Activated T-cell treated with anti-CD3 and anti-CD28 coated beads for 48 hours (primary cell): ENCODE measurements at places on chromosomes 2 and 18.

DNA sequence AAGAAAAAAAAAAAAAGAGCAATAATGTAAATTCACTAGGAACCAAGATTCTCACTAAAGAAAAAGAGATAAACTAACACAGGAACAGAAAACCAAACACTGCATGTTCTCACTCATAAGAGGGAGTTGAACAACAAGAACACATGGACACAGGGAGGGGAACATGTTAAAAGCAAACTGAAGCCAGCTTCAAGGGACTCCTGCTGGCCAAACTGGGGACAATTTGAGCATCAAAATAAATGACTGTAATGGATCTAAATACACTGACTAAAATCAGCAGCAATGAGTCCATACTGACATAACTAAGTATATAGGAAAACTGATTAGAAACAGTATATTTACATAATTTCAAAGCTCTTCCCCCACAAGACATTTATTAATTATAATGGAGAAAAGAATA lies 73.0 kb downstream of the FARSB start:
- DNase-seq, result no peak

DNA sequence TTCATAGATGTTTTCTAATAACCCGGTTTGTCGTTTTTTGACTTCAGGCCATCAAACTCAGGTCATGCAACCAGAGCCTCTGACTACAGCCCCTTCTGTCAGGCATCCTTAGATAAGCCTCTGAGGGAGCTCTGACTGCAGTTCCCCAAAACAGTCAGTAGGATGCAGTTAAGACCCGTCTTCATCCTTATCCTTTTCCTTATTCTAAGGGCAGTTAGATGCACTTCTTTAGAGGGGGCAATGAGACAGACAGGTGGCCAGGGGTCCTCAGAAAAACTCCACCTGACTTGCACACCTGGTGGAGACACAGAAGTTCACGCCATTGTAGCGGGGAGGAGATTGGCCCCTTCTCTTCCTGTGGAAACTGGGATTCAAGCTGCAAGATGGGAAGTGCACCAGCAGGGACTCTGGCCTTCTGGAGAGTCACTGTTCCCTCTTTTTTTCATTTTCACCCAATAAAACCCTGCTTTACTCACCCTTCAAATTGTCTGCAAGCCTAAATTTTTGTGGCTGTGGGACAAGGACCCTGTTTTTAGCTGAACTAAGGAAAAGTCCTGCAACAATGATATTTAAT lies 104.8 kb upstream of the TFPI start:
- DNase-seq, result no peak

DNA sequence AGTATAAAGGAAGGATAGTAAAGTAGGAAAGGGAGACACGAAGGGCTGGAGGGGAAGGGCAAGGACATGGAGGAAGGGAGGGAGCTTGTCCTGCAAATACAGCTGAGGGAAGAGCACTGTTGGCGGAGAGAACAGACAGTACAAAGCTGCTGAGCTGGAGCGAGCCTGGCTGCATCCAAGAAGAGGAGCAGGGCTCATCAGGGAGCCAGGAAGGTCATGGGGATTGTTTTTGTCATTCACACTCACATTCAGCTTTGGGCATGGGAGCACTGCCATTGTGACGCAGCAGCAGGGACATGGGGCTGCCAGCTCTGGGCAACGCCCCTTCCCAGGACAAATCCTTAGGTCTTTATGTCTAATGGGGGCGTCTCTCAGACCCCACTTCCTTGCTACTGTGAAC lies 125.1 kb downstream of the COPS8 start:
- no peak for DNase-seq

GRCh38 chr2:127685410-127686080 lies 10.2 kb upstream of the LIMS2 start:
- DNase-seq, result no peak

- DNase-seq, result no peak
These were observed 665.6 kb upstream of the KLHL29 start for GRCh38 chr2:22719396-22719795.

GRCh38 chr2:122366427-122366826 lies 611.0 kb downstream of the TSN start:
- no peak for DNase-seq

DNA sequence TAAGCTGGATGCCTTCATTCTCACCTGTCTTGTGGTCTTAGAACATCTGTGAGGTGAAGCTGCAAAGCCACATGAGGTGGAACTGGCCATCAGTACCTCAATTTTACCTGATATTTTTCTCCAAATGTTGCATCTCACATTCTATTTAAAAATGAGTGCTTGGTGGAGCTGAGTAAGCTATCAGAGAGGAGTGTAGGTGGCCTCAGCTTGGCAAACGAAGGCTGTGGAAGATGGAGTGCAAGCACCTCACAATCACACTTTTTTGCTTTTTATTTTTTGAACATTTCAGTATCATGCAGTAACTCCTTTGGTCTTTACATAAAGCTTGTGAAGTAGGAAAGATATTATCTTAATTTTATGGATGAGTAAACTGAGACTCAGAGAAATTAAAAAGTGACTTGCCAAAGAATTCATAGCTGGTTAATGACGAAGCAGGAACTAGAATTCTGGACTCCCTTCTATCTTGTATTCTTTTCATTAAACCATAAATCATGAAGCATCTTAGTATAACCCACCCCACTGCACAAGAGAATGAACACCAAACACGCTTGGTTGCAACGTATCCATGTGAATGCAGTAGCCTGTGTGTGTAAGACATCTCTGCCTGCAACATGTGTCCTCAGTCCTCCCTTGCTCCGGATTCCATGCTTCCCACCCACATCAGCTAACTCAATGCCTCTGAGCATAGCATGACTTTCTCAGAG lies 27.2 kb downstream of the C2orf49 start:
- DNase-seq, result no peak

DNA sequence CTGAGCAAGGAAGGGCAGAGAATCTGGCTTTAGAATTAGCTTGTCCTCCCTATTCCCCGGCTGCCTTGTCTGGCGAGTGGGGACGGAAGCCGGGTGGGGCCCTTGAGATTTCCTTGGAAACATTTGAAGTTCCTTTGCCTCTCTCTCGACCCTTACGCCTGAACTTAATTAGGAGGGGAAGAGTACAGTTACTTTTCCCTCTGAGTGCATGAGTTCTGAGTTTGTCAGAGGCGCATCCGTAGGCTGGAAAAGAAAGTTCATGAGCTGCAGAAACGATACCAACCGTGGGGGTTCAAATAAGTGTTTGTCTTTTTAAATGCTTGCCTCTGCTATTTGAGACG lies 468 bp downstream of the PIKFYVE start:
- DNase-seq, result no peak

DNA sequence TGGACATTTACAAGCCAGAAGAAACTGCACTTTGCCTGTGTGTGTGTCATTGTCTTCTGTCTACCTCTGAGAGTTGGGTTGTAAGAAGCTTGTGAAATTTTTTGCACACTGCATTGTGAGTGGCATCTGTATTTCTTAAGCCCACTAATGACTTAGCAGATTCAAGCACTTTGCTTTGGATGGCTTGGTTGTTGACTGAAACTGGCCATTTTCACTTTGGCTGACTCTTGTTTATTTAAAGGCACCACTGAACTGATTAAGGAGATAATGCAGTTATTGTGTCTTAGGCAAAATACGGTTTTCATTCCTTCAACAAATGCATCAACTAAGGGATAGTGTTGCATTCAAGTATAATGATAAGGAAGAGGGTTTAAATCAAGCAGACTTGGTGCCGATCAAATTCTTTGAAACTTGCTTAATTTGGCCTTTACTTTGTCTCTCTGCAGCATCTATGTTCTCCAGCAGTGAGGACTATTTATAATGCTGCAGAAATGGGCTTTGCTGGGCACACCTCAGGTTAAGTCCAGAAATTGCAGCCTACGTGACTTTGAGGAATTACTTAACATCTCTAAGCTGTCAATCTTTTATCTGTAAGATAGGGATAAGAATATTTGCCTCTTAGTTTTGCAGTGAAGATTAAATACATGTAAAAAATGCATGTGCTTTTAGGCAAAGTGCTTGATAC lies 142.0 kb downstream of the CCDC85A start:
- DNase-seq, result no peak

DNA sequence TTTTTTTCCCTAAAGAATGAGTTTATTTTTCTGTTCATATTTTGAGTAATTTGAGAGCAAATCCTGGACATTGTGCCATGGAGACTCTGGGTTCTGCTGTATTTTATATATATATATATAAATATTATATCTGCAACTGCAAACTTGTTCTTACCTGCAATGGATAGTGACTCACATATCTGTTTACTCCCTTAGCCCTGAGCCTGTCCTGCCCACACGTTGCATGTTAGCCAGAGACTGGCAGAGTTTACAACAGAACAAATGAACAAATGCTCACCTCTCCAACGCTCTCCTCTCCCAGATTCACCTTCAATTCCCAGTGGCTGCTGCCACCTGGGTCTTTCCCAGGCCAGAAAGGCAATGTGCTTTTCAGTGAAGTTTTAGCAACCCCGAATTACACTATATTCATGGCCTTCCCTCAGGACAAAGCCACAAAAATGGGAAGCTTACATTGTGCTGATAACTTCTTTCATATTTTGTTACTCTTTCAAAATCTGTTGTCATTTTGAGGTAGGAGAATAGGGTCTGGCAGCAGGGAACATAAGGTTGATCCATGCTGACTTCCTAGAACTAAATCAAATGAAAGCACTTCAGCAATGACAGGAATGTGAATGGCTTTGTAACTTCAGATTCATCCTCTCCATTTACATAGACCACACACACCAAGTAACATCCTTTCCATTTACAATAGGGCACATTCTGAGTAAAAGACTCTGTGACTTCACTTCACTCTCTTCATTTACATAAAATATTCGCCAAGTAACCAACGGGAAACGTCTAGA lies 105.4 kb upstream of the FAM110C start:
- DNase-seq, result no peak

DNA sequence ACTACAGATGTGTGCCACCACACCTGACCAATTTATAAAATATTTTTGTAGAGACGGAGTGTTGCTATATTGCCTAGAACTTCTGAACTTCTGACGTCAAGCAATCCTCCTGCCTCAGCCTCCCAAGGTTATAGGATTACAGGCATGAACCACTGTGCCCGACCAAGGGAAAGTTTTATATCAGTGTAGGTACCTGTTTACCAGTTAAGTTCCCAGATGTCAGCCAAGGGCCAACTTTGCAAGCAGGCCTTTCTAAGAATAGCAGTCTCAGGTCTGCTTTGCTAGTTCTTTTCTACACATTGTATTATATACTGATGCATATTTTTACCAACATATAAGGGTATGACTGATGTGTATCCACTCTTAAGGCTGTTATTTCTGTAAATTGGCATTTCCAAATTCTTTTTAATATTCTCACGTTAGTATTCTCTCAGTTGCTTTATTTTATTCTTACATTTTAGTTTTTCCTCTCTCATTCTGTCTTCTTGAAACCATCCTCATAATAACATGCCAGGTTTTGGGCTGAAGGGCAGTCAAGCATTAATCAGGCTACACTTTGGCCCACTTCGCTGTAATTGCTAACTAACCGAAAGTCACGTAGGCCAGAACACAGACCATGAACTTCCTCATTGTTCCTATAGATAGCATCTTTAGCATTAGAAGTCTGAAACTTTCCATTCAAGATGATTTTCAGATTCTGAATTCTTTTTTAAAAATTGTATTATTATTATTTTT lies 25.0 kb upstream of the CXXC1 start:
- no peak for DNase-seq

DNA sequence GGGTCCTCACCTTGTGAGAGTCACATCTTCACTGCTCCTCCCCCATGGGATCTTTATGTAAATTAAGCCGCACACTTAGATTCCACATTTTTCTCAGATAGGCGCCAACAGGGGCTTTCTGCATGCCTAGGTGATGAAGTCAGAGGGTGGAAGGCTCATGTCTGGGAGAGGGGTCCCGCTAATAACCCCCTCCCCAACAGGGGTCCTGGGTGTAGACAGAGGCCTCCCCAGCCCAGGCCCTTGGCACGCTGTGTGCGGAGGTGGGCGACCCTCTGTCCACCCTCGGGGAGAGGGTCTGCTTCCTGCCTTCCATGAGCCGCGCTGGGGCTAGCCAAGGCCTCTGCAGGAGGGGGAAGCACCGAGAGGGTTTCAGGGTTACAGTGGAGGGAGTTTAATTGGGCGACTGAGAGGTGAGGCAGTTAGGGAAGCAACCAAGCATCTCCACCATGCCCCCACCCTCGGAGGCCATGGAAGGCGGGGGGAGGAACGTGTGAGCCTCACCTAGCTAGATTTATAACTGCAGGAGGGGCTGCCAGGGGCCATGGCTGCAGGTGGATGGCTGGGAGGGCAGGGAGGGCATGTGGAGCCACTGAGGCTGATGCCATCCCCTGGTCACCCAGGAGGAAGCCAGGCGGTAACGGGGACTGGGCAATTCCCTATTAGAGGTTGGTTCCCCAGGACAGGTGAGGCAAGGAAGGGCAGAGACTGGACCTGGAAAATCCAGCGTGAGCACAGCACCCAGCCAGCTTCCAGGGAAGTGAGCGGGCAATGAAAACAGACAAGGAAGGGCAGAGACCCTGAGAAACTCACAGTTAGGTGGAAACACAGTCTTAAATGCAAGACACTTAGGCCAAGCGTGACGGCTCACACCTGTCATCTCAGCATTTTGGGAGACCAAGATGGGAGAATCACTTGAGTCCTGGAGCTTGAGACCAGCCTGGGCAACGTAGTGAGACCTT lies 7.7 kb upstream of the PXDN start:
- no peak for DNase-seq

DNA sequence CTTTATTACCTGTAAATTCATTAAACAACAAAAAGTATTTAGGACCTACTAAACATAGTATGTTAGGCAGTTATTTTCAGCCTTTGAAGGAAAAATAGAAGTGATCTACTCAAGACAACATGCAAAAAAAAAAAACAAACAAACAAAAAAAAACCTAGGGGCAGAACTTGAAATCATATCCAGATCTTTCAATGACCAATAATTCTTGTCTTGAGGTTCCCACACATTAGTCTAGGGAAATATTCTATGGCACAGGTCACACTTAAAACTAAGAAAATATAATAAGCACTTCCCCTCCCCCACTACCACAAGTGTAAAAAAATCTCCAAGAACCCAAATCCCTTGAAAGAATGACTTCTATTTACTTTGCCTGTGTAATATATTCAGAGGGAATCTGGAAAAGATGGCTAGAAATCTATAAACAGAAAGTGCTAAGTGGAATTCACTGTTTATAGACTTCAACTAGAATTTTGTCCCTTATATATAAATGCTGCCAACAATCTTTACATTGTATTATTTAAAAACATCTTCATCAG lies 3.5 kb downstream of the PELI1 start:
- no peak for DNase-seq

DNA sequence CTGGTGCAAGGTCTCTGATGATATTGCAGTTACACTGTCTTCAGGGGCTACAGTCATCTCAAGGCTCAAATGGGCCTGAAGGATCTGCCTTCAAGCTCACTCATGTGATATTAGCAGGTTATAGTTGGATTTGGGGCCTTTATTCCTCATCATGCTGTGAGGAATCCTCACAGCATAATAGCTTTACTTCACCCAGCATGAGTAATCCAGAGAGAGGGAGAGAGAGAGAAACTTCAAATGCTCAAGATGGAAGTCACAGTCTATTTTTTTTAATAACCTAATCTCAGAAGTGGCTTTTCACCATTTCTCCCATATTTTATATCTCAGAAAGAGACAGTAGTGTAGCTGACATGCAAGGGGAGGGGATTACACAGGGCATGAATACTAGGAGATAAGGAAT lies 658.7 kb downstream of the EPHA4 start:
- DNase-seq, result no peak

- DNase-seq, result no peak
These were observed 13.7 kb upstream of the GMCL1 start for GRCh38 chr2:69815717-69816116.

GRCh38 chr2:20327370-20327769 lies 23.3 kb downstream of the PUM2 start:
- no peak for DNase-seq
